Stimulated activated CD8-positive, alpha-beta memory T cell treated with anti-CD3 and anti-CD28 coated beads, Interleukin-4, amount 100 ng/mL, for 48 hours (primary cell): ENCODE measurements at places on chromosomes 7 and 10.

DNA sequence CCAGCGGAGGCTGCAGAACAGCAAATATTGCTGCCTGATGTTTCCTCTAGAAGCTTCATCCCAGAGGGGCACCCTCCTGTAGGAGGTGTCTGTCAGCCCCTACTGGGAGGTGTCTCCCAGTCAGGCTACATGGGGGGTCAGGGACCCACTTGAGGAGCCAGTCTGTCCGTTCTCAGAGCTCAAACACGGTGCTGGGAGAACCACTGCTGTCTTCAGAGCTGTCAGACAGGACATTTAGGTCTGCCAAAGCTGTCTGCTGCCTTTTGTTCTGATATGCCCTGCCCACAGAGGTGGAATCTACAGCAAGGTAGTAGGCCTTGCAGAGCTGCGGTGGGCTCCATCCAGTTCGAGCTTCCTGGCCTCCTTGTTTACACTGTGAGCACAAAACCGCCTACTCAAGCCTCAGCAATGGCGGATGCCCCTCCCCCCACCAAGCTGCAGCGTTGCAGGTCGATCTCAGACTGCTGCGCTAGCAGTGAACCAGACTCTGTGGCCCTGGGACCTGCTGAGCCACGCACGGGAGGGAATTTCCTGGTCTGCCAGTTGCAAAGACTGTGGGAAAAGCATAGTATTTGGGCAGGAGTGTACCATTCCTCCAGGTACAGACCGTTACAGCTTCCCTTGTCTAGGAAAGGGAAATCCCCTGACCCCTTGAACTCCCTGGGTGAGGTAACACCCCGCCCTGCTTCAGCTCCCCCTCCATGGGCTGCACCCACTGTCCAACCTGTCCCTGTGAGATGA, 17.7 kb upstream of the MINDY3 start:
- DNase-seq, result no peak

DNA sequence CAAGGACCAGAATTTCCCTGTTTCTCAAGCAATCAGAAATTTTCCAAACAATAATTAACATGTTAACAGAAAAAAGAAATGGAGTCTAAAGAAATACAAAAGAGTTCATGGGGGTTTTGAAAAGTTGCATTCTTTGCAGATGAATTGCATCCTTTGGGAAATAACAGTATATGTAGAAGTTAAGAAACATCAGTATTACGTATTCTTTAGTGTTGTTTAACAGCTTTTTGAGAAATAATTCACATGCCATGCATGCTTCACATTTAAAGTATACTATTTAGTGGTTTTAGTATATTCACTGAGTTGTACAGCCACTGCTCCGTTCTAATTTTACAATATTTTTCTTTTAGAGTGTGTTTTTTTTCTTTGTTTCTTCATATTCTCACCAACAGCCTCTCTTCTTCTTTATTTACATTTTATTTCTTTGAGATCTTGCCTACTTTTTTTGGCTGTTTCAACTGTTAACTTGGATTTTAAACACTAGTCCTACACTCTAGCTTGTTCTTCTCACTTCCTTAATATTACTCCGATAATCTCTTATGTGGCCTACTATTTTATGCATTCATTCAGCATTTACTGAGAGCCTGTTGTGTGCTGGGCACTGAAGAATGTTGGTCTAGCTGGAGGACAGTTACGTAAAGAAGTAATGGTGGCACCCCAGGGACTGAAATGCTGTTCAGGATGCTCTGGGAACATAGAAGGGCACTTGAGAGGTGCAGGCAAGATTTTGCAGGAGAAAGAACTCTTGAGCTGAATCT, 330.1 kb downstream of the EXOC4 start:
- DNase-seq, result no peak

DNA sequence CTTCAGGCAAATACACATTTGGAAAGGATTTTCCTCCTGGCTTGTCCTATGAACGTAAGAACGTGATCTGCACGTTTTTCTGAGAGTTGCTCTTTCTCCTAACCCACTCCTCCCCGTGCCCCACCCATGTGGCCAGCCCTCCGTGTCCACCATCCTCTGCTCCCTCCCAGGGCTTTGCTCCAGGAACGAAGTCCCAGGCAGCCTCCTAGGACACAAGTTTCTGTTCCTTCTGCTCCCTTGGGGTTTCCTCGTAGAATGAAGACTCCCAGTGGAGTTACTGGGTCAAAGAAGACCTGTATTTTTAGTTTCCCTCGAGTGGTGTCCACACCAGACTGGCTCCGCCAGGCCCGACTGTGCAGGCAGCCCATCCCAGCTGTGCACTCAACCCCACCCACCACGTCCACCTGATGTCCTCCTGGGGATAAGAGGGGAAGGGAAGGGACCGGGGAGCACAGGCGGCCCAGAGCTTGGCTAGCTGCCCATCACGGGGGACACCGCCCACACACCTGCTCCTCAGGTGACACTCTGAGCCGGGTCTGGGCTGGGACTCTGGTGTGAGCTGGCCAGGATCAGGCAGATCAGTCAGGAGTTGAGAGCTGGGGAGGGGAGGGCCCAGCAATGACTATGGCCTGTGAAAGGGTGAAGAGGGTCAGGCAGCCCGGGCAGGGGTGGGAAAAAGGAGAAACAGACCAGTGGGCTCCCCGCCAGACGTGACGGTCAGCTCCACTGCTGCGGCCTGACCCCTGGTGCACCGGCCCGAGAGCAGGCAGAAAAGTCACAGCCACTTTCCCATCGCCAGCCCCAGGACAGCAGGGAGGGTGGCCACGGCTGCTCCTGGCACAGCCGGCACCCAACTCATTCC, 54.3 kb upstream of the PPP2R2D start:
- no peak for DNase-seq

DNA sequence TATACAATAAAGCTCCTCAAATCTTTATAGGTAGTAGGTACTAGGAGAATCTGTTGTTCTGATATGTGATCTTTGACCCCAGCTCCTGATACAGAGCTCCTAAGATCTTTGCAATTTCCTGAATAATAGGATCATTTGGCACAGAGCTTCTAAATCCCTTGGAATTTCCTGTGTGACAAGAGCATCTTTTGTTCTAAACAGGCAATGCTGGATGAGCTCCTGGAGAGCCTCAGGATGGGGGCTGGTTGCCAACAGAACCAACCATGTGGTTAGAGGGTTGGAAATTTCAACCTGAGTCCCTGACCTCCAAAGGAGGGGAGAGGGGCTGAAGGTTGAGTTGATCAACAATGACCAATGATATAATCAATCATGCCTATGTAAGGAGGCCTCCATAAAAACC, 629.0 kb downstream of the CCSER2 start:
- no peak for DNase-seq

DNA sequence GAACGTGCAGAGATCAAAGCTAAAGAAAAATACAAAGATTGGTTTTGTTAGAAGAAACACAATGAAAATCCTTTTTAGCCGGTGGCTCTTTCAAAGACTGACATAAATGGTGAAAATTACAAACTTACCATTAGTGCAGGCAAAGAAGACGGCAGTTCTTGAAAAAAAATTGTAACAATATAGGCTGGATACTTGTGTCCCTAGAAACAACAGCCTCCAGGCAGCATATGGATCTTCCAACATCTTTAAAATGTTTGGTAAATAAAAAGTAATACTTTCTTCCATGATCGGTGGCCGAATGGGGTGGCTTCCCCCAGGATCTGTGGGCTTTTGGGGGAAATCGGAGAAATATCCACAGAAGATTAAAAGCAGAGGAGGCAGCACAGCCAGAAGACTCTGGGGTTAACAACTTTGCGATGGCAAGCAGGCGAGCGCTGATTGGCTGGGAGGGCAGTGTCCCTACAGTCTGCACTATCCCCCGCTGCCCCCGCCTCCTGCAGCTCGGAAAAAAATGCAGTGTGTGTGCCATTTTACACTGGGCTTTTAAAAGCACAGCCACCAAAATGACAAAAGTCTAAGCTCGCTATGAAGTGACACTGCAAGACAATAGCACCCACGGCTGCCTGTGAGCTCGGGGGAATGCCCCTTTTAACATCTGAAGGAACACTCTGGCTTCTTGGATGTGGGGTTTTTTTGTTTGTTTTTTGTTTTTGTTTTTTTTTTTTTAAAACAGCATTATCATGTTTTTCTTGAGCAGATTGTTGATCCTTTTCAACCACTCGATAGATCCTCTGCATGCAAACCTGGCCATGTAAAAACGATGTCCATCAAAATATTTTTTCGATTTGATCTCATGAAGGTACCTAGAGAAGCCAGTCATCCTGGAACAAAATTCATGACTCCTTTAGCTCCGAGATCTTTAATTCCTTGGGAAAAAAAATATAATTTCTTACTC, 31.7 kb upstream of the EPC1 start:
- peak; percentile 90 for DNase-seq

DNA sequence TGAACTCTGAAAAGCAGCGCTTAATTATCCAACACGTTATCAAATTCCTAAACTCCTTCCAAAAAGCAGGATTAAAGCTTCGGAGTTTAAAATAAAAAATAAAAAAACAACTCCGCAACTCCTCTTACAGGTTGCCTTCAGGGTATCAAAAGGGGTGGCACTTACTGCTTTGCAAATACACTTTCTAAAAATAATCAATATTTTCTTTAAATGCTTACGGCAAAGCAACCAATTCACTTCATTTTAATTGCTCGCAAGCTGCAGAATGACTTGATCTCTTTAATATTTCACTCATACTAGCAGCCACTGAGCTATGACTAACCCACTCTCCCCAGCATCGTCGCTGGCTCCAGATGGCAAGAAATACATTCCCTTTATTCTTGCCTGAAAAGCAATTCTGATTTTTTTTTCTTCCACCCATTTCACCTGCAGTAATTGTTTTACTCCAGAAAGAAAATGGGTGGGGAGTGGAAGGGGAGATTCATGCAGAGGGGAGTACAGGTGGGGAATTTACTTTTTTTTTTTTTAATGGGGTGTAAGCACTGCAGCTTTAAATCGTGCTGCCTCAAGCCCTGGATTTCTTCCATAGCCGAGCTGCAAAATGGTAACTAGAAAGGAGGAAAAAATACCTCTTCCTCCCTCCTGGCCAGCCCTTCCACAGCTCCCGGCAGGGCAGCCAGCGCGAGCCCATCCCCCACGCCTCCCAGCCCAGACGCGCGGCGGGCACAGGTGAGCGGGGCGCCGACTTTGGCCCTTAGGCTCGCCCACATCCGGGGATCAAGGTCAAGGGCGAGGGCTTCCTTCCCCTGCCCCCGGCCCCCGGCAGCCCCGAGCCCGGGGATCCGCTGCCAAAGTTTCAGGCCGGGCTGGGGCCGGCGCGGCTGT, 54.2 kb upstream of the FHIP2A start:
- peak; percentile 36 for DNase-seq

GRCh38 chr10:99708428-99709012, 23.4 kb downstream of the COX15 start:
- no peak for DNase-seq

DNA sequence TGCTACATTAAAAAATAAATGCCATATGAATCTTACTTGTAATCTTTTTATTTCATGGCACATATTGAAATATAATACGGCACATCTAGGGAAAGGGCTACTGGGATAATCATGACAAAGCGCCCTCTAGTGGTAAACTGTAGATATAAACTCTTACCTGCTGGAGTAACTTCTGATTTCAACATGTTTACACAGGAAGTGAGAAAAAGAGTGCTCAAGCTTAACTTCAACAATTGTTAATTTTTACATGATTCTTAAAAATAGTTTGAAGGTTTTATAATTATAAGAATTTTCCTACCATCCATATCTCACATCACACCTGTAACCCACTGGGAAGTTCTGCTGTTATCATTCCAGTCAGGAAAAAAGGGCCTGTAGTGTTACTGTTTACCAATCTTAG, 2.0 kb upstream of the HEPACAM2 start:
- no peak for DNase-seq

- no peak for DNase-seq
Observed at GRCh38 chr10:30170814-30171213, 111.4 kb upstream of the JCAD start.

- DNase-seq, result no peak
Observed at GRCh38 chr10:44771233-44771995, 139.7 kb upstream of the TMEM72 start.

GRCh38 chr7:67912437-67912836, 915.8 kb downstream of the TYW1 start:
- no peak for DNase-seq

GRCh38 chr7:26291699-26292538, at the start of gene SNX10:
SNX10 (plus strand) TSS chr7:26291862; CDS start chr7:26346443, 54,581 bp downstream.
- DNase-seq, result peak; percentile 79

DNA sequence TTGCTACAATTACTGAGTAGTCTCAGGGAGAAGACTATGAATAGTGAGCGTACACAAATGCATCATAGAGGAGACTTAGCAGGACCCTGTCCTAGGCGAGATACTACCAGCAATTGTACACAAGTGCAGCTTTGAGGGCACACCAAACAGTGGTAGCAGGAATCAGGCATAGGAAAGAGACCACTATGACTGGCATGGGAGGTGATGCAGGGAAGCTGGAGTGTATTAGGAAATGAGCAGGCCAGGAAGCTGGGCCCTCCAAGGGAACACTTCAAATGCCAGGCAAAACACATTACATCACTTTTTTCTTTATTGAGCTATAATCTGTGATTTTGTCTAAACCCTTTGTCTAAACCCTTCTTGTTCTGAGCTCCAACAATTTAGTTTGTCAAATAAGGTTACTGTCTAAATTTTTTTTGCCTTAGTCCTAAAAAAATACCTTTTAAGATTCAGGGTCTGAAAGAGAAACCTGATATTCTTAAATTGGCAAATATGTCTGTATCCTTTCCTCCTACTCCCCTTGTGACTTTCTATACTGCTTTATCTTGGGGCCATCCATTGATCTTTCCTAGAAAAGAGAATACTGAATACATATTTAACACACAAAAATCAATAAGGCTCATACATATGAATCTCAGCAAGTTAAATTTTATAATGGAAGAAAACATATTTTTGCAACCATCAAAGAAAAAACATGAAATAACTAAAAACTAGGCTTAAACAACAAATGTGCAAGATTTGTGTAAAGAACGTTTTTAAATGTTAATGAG, 193.8 kb upstream of the PHYHIPL start:
- no peak for DNase-seq

- DNase-seq, result no peak
Observed at GRCh38 chr7:4794591-4795350, 19.3 kb downstream of the AP5Z1 start.

DNA sequence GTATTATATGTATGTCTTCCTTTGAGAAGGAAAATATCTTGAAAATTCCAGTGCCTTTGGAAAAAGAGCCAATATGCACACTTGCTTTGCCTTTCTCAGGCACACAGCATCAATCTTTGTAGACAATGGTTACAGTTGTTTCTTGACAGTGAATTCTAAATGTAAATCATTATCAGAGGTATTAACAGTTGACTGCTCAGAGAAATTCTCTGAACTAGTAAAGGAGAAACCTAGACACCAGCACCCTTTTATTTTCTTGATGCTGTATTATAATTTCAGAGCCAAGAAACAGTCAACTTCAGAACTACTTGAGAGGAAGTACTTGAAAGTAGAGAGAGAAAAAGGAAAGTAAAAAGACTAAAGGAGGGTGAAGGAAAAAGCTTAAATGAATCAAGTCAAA, 185.8 kb upstream of the SMIM30 start:
- no peak for DNase-seq

GRCh38 chr10:132162021-132162531, 24.7 kb upstream of the DPYSL4 start:
- peak; percentile 59 for DNase-seq

- DNase-seq, result no peak
Observed at GRCh38 chr7:4612939-4613841, 68.9 kb upstream of the FOXK1 start.
